Activated CD4-positive, alpha-beta T cell treated with anti-CD3 and anti-CD28 coated beads, Interleukin-2, amount 50 U/mL, for 4 hours (primary cell): ENCODE measurements at places on chromosomes 5 and 9.

DNA sequence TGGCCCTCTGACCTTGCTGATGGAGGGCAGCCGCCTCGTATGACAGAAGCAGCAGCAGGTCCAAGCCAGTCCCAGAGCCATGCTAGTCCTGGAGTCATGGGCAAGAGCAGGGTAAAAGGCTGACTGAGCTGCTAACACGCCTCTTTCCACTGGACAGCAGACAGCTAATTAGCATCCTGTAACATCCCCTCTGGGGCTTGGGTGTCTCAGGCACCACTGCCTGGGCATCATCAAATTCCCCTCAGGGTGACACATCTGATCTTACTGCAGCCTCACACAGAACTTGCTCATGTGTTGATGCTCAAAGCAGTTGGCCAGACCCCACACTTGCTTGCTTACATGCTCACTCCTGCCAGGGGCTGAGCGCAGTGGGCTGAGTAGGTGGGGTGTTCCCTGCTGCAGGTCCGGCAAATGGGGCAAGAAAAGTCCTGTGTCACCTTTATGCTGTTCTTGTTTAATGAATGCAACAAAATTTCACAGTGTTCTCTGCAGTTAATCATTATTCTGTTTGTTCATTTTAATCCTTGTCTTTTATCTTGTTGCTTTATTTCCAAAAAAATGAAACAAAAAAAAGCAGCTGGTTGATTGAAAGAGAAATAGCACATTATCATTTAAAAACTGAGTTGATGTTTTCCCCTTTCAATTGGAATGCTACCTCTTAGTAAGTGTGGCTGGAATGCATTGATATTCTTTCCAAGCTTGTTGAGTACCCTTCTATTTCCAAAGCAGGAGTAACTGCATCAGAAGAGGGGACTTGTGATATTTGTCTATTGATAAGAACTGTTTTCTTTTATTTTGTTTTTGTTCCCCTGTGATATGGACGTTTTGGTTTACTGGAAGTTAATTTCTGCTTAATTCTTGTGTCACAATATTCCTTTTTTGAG, 254.1 kb downstream of the CDH18 start:
- no peak for DNase-seq

DNA sequence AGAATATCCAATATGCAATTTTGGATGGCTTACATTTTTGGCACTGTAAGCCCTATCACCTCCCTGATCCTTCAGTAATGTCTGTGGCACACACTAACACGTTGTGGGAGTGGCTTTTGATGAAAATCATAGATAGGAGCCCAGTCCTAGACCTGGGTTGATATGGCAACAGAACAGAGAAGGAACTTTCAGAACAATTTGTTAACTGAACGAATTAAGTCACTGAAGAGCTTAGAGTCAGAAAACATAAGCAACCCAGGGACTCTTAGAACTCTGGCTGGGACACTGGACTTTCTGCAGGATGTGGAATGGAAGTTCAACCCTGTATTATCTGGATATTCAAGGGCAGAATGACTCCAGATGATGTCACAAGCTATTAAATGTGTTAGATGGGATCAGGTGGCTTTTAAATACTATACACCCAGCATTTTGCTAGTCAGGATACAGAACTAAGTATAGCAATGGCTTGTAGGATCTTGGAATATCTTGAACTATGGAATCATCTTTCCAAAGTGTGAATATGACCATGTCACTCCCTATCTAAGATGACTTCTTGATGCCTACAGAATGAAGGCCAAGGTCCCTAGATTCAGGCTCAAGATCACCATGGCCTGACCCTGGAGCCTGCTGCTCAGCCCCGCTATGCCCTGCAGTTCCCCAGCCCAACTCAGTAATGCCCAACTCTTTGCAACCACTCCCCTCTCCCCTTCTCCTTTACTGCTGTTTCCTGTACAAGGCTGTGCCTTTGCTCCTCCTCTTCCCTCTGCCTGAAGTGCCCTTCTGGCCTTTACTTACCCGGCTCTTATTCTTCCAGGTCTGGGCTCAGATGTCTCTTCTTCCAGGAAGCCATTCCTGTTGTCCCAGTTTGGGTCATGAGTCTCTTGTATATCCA, 42.8 kb downstream of the VLDLR start:
- DNase-seq, result no peak

- no peak for DNase-seq
Observed at GRCh38 chr5:86118542-86118941, 499.2 kb upstream of the COX7C start.

GRCh38 chr5:176360894-176361436, 599 bp downstream of the KIAA1191 start:
- DNase-seq, result no peak

GRCh38 chr5:94423411-94423810, 195.0 kb downstream of the KIAA0825 start:
- no peak for DNase-seq

DNA sequence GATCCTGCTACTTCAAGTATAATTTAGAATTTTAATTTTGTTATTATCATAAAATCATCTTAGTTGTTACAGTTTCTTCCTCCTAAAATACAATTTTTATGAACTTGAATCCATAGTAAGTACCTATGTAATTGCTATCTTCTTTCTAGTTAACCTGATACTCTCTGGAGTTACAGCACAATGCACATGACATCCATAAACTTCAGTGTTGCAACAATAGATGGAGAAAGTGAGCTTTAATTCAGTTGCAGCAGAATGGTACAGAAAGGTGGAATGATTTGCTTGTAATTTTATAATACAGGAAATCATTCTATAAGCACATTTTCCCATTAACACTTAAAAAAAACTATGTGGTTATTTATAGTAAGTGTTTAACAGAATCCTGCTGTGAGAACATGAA, 372.0 kb downstream of the CDH9 start:
- no peak for DNase-seq
